ENCODE measurements at places on chromosomes 7 and 10.
A peak's percentile ranks its signal among the peaks of the same experiment; 100 is the strongest.

GRCh38 chr7:31724696-31725095 lies 37.7 kb downstream of the PPP1R17 start:
- DNase-seq, result no peak

DNA sequence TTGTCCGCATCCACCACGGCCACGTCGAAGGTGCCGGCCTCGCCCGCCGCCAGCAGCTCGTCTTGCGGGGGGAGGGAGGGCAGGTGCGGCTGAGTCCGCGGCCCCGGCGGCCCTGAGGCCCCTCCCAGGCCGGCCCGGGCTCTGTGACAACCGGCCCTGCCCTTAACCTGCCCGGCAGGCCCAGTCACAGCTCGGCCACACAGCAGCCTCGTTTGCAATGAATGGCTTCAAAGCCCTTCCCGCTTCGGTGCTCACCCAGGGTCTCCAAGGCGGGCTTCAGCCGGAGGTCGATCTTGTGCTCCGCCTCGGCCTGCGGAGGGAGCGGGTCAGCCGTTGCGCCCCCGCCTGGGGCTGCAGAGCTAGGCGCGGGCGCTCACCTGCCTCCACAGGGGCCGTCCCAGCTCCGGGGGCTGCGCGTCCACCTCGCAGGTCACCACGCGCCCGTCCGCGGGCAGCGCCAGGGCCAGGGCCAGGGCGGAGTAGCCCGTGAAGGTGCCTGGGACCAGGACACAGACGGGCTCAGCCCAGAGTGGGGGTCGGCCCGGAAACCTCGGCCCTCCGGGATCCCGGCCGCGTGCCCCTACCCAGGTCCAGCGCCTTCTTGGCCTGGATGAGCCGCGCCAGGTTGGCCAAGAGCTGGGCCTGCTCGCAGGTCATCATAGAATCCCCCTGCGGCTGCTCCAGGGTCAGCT lies 928 bp downstream of the COMTD1 start:
- no peak for DNase-seq

- DNase-seq, result no peak
These were observed 791.7 kb upstream of the PHF14 start for GRCh38 chr7:10181996-10182395.

- no peak for DNase-seq
These were observed 450.8 kb downstream of the ETV1 start for GRCh38 chr7:13538669-13539068.

DNA sequence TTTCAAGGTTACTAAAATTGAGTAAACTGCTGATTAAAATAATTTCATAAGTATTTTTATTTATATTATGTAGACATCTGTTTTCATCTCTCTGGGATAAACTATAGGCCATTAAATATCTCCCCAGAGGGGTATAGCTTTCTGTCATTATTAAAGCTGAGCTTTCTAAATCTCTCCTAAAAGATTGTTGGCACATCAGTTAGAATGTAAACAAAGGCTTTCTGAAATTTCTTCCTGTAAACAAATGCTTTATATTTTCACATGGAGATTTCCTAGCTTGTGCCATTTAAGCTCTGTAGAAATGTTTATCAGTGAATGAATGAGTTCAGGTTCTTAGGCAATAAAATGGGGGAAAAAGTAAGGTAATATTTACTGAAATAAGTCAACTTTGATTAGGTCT lies 35.7 kb downstream of the PPP1R9A start:
- no peak for DNase-seq

DNA sequence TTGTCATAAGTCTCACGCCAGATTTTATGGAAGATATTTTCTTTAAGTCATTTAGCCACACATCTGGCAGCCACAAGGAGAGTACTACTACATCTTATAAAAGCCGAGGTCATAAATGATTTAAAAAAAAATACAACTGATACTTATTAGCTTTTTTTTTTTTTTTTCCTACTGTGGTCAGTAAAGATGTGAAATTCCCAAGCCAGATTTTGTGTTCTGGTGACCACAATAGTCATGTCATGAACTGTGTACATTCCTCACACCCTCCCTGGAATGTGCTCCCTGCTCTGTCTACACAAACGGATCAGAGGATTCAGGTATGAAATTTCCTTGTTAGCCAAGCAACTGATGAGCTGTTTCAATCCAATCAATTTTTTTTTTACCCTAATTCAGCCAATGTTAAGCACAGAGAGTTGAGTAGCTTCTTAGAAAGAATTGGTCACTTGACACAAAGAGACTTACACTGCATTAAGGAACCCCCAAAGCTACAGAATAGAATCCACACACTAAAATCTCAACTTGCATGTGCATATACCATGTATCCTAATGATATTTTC lies 54.7 kb downstream of the CHRM2 start:
- DNase-seq, result no peak

GRCh38 chr10:117218654-117219053 lies 21.4 kb downstream of the KCNK18 start:
- DNase-seq, result peak; percentile 73

DNA sequence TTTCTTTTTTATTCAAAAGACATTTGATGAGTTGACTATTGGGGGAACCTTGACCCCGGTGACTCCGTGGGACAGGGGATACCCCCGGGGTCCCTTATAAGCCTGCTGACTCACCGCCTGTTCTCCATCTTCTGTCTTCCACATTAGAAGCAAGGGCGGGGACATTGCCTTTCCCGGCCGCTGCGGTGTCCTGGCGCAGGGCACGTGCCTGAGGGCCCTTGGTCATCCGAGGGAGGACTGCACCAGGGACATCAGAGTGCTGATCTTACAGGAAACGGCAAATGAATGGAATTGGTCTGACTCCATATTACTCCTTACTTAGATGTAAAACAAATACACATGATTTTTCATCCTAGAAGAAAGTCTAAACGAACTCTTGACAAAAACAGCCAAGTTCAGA lies 170.1 kb downstream of the CUX1 start:
- DNase-seq, result no peak

- peak; percentile 6 for DNase-seq
These were observed 60.6 kb upstream of the TRIM8 start for GRCh38 chr10:102583435-102584417.

DNA sequence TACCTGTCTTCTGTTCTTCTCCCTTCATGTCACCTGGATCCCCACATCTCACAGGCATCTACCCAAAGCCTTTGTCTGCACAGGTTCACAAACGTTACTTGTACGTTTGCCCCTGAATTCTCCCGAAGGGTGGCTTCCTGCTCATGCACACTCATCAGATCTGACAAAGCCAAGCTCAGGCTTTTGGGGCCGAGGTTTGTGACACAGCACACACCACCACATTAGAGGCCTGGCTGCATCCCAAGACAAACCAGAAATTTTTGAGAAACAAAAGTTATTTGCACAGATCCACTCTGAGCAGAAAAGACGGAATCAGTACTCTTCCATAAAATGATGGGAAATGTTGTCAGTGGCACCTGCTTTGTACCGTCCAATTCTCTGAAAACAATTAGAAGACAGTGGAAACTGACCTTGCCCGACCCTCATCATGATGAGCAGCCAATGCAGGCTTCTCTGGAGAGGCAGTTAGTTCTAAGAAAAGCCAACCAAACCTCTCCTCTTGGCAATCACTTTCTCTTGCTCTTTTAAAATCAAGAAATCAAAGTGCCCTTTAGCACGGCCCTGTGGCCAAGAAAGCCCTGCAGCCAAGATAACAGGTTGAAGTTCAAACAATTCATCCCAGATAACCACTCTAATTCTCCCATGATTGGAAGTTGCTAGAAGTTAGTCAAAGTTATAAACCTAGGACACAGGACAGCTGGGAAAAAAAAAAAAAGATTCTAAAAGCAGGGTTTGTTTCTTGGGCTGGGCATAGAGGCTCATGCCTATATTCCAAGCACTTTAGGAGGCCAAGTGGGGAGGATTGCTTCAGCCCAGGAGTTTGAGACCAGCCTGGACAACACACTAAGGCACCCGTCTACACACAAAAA lies 13.6 kb upstream of the SVIL start:
- no peak for DNase-seq

- no peak for DNase-seq
These were observed 27.7 kb upstream of the AP5Z1 start for GRCh38 chr7:4747746-4748145.

- DNase-seq, result no peak
These were observed 48.5 kb downstream of the FOXL3 start for GRCh38 chr7:338295-339061.

DNA sequence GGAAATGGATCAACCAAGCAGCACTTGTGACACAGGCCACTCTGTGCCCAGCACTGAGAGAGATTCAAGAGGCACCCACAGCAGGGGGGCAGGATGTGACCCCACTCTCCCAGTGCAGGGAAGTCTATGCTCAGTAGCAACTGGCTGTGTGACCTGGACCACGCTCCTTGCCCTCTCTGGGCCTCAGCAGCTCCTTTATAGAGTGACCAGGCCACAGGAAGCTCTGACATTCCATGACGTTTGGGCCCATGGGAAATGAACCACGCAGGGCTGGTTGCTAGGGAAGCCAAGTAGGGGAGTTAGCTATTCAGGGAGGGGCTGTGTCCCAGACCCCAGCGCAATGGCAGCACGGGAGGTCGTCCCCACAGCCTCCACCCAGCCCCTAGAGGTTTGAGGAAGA lies 232.6 kb downstream of the USP6NL start:
- DNase-seq, result no peak

DNA sequence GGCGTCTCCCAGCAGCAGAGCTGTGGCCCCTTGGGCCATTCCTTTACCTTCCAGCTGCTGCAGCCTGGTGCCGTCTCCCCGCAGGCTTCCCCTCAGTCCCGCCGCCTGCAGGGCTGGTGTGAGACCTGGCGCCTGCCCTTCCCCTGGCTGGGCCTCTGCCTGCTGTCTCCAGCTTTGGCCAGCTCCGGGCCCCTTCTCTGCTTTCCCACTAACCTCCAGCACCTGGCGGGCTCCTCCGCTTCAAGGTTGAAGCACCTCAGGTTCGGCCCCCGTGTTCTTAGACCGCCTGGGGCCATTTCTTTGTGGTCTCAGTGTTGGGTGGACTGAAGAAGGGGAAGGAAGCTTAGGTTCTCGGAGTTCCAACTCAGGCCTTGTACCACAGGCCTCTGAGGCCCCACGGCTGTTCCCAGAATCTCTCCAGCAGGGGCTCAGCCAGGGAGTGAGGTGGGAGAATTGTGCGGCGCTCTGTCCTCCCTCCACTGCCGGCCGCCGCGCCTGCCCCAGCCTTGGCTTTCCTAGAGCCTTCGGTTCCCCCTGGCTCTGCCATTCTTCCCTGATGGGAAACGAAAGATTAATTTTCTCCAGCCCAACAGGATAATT lies 30.3 kb downstream of the GBX1 start:
- no peak for DNase-seq

DNA sequence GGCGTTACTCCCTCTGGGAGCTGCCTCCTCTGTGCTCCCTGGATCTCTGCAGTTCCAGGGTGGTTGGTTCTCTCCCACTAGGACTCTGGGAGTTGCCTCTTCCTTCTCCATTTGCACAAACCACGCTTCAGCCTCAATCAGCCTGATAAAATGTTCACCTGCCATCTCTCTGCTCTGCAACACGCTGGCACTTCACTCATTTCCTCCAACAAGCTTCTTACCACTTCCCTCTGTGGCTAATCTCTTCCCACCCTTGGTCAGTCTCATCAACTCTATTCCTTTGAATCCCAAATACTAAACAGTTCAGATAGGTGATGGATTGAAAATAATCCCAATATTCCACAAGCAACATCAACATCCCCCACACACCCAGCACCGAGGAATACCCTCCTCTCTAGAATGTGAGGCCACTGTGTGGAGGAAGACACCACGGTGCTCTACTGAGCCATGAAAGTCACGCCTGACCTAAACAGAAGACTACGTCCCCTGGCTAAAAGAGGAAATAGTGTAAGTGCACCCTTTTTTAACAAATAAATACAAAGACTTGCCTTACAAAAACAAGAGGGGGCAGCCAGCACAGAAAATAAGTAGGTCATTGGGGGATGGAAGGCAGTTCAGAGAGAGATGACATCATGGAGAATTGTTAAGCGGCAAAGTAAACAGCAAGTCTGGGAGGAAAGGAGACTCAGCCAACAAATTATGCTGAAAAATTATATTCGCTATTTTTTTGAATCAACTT lies 1.9 kb upstream of the FAM170B start:
- no peak for DNase-seq

DNA sequence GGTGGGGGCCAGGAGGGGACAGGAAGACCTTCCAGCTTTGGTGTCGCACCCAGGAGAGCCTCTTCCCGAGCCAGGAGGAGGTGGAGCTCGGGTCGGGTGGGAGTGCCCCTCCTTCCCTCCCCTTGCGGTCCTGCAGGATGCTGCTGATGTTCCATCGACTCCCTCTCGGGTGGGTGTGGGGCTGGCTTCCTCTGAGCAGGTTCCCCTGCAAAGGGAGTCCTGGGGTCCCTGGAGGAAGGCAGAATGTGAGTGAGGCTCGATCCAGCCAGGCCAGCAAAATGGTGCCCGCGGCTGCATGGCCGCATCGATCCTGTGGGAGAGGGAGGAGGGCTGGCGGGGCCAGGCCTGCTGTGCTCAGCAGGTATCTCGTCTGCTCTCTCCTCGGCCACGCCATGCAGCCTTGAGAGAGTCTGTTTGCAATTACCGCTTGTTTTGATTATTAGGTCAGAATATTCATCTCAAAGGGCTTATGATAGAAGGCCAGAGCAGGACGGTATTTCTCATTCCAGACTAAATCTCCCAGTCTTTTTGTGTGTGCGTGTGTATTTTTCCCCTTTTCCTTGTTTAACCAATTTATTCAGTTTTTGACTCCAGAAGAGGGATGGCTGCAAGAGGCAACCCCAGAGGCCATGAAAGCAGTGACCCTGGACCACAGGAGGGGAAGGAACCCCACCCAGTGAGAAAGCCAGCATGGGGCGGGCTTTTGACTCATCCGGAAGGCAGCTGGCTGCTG lies 137.3 kb upstream of the ZMIZ1 start:
- DNase-seq, result no peak

- no peak for DNase-seq
These were observed 204.5 kb upstream of the RHOBTB1 start for GRCh38 chr10:61148451-61148850.

GRCh38 chr10:86655173-86655540 lies 810 bp downstream of the OPN4 start:
- DNase-seq, result no peak

GRCh38 chr10:24721229-24722106 lies 2.2 kb downstream of the ARHGAP21 start:
- DNase-seq, result no peak

DNA sequence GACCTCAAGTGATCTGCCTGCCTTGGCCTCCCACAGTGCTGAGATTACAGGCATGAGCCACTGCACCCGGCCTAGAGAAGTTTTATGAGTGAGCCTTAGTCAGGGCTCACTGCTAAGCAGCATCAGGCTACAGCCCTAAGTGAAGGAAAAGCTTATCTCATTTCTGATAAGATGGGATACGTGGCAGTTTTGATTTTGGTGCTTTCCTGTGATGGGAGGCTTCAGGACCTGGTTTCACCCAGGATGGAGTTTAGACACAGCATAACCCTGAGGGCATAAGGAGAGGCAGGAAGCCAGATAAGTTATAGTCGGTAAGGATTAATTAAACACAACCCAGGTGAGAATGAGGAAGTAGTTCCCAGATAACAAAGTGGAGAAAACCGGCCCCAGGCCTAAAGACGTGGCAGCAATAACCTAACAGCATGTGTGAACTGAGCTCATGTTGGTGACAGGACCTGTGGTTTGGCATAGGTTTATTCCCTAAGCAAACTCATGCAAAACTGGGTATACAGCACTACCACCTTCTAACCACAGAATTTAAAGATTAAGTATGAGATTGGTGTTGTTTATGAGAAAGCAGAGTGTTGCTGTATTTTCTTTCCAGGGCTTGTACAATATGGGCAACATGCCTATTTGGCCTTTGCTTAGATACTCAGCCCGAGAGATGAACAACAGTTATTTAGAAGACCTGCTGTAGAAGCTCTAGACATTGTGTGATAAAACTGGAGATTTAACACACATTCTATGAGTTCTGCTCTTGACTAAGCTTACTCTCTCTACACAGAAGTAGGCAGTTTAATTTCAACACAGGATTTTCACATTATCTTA lies 119.4 kb downstream of the COL28A1 start:
- DNase-seq, result no peak

Measured in NCI-H1436 treated with DMSO at 0.1 percent for 48 hours (cell line).